Osteoblast (primary cell): ENCODE measurements at places on chromosomes 6 and 20.

- DNase-seq = no peak
Observed at GRCh38 chr6:90319044-90319443, 22.4 kb upstream of the BACH2 start.

DNA sequence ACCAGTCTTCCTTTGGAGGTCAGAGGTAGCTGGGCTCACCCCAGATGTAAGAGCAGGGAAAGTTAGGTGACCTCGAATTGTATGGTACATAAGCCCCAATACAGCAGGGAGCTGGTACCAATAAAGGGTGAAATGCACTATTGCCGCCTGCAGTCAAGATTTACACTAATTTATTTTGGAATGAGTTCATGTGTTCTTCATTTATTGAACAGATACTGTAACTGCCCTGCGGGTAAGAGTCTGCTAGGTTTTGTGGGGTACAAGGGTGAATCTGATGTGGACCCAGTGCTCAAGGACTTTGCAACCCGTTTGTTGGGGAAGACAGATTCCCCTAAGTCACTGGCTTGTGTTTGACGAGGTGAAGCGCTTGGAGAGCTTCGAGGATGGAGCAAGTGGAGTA lies 2.5 kb upstream of the DNAJC5 start:
- DNase-seq = peak; percentile 62

GRCh38 chr6:4606821-4607704 lies 169.1 kb upstream of the CDYL start:
- no peak for DNase-seq

GRCh38 chr6:44234101-44235025 lies 11.0 kb downstream of the SLC29A1 start:
- DNase-seq = peak; percentile 93

DNA sequence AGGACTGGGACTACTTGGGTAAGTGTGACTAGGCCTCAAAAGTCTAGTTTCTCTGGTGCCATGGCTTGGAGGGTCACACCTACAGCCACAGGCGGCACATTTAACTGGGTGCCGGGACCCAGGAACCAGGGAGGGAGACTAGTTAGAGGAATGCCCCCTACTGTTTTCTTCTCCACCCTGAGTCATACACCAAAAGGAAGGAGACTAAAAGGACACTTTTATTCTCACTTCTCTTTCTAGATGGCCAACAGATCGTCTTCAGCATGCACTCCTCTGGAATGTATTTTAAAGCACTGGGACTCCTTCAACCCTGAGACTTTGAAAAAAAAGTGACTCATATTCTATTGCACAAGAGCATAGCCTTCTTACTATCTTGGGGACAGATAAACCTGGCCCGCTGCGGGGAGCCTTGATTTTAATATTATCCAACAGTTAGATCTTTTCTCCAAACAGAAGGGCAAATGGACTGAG lies 33.4 kb downstream of the PLN start:
- DNase-seq = no peak

GRCh38 chr6:70672549-70672948 lies 4.9 kb downstream of the SMAP1 start:
- no peak for DNase-seq
